Stimulated activated CD4-positive, alpha-beta T cell treated with anti-CD3 and anti-CD28 coated beads, TNF-alpha, amount 100 ng/mL, for 4 hours (primary cell): ENCODE measurements at places on chromosomes 3 and 15.

DNA sequence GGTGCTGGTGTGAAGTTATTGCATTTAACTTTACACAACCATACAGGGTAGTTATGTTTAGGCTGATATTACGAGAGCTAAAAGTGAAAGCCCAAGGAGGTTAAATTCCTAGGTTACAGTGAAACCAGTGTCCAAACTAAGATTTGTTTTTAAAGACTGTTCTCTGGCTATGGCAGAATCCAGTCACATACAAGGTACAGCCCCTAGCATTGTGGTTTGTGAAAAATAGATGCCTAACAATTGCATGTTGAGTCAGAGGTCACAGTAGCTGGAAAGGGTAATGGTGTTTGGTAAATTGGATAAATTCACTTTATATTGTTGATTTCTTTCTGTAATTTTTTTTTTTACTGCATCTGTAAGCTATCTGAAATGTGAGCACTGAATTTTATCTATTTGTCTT, 614.6 kb upstream of the TBL1XR1 start:
- no peak for DNase-seq

DNA sequence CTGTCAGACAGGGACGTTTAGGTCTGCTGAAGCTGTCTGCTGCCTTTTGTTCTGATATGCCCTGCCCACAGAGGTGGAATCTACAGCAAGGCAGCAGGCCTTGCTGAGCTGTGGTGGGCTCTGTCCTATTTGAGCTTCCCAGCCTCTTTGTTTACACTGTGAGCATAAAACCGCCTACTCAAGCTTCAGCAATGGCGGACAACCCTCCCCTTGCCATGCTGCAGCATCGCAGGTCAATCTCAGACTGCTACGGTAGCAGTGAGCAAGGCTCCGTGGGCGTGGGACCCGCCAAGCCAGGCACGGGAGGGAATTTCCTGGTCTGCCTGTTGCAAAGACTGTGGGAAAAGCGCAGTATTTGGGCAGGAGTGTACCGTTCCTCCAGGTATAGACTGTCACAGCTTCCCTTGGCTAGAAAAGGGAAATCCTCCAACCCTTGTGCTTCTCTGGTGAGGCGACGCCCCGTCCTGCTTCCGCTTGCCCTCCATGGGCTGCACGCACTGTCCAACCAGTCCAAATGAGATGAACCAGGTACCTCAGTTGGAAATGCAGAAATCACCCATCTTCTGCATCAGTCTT, 71.4 kb downstream of the SPSB4 start:
- DNase-seq = no peak

- DNase-seq = no peak
Observed at GRCh38 chr3:125634336-125634950, 39.1 kb upstream of the OSBPL11 start.

- DNase-seq = no peak
Observed at GRCh38 chr3:100073714-100074307, 40.5 kb downstream of the FILIP1L start.

DNA sequence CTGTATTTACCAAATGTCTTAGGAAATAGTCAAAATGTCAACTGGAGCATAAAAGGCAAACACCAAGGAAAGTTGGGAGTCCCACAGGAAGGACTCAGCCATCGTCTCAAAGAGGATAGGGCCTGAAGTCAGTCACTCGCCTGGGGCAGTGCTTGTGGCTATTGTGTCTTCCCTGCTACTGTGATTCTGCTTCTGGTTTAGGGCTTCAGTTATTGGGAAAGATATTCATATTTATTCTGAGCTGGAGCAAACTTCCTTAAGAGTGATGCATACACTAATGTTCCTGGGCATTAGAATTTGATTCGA, 118.1 kb downstream of the EDEM1 start:
- no peak for DNase-seq

- no peak for DNase-seq
Observed at GRCh38 chr3:196220991-196221390, 4.7 kb downstream of the SLC51A start.

DNA sequence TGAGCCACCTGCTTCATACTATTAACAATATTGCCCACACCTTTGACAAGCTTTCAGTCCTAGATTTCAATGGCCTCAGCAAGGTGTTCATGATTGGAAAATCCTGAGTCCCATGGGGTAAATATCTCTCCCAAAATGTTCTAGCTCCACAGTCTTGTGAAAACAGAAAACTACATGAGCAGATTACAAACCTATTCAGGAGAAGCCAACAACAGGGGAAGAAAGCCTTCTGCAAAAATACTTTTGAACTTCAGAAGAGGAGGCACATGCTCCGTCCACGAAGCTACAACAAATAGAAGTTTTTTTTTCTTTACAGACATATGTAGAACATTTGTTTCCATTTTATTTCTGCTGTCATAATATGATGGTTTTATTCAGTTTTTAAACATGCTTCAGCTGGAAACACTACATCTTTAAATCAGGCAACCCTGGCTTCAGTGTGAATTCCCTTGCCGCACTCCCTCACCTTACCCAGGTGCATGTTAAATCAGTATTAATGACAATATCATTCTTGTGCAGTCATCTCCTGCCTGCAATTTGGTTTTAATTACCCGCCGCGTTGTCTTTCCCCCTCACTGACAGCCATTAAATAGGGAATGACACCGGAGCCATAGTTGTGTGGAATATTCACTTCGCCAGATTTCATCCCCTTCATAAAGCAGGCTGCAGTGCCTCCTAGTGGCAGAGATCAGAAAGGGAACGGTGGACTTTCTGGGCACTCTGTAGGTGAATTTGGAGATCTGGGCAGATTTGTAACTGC, 725.5 kb upstream of the ARRDC4 start:
- no peak for DNase-seq

GRCh38 chr3:144031938-144032337, 60.3 kb downstream of the DIPK2A start:
- DNase-seq = no peak

DNA sequence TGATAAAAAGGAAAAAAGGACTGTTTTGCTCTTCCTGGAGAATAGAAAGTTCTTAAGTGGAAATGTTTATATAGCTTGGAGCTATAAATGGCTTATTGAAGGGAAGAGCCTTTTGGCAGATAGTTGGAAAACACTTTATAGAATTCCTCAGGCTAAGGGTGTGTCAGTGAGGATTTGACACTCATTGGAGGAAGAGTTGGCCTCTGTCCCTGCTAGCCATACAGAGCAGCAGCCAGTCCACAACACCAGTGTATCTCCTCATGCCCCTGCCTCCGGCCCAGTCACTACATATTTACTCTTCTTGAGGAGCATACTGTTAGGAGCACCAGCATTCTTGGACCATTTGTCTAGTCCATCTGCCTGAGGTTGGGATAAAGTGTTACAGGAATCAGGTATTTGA, 36.2 kb downstream of the KLHL18 start:
- no peak for DNase-seq

DNA sequence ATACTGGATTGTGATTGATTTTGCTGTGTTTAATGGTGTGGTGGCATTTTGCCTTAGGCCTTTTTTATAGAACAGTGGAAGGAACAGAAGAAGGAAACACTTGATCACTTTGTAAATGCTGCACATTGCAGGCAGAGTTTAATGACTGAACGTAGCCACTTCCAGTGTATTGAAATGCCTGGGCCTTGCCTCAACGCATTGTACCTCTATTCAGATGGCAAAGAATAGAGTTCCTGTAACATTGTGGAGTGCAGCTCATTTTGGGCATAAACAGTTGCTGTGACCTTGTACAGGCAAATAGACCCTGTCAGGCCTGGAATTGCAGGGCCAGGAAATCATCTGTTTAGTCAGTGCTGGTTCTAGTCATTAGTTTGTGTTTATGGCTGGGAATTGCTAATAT, 225.0 kb downstream of the EPHA3 start:
- no peak for DNase-seq

- DNase-seq = no peak
Observed at GRCh38 chr3:65409176-65409569, 629.5 kb downstream of the MAGI1 start.

DNA sequence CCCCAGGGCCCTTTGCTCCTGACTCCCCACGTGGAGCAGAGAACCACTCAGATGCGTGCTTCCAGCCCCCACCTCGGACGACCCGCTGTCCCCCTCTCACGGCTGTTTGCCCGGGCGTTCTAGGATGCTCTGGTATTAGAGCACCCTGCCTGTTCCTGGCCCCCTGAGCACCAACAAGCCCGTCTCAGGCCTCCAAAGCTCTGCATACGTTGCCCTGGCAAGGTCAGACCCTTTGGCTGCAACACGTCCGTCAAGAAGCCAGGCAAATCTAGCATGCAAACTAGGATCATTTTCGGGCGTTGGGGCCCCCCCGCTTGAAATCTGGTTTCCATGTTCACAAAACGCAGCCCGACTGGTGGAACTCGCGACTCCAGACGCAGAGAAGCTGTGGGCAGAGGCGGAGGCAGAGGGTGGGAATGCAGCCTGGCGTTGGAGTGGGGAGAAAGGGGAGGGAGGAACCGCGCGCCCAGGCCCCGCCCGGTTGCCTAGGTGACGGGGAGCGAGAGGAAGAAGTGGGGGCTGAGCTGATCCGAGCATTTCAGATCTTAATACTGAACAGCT, 86.2 kb upstream of the PIAS1 start:
- DNase-seq = no peak

- no peak for DNase-seq
Observed at GRCh38 chr3:156188757-156189156, 68.4 kb downstream of the KCNAB1 start.

GRCh38 chr3:133881939-133882825, 13.5 kb downstream of the RAB6B start:
- no peak for DNase-seq

DNA sequence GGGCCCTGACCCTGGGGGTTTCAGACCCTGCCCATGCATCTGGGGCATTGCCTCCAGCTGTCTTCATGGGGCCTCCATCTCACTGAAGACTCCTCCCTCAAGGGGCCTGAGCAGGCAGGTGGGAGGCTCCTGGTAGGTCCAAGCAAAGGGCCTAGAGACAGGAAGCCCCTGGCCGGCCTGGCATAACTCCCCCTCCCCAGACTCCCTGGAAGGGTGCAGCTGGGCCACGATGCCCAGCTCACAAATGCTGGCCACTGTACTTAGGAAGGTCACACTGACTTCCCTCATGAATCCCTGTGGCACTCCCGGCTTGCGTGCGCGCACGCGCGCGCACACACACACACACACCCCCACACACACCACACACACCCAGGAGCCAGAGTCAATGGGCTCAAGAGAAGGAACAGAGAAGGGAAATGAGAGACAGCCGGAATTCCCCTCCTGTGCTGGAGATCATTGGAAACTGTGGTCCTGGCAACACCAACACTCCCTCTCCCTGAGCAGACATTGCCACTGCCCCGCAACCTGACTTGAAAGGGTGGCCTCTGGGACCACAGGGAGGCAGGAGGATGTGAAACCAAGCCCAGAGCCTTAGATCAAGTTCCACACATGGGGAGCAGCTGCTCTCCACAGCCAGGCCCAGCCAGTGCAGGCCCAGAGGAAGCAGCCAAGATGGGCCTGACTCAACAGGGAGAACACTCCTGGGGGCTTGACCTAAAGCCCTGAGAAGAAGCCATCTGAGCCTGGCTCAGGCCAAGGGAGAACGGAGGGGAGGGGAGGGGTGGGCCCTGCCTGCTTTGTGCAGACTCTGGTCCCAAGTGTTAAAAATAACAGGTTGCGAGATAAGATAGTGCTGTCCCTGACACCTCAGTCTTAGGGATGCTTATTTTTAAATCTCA, 69.7 kb downstream of the SCN5A start:
- DNase-seq = no peak
